Hindlimb muscle (tissue), 1 donor: ENCODE measurements at places on chromosomes 1 and 21.

DNA sequence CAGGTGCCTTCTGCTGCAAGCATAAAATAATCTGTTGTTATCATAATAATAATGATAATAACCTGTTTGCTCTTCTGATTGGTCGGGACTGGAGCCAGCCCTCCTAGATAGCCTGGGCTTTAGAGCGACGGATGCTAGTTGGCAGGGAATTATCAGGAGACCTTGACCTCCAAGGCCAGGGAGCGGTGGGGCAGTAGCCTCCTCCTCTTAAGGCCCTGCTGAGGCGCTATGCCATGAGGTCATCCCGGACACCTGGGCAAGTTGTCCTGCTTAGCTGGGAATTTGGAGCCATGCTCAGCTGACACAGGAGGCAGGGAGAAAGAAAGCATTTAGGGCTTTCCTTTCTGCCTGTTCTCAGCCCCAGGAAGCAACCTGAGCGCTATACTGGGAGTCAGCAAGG, 15.6 kb downstream of the C1orf115 start:
- no peak for DNase-seq

GRCh38 chr1:157600236-157600635, 2.4 kb upstream of the FCRL4 start:
- no peak for DNase-seq

- DNase-seq, result no peak
Measured at GRCh38 chr1:207004931-207005830, 27.4 kb downstream of the C1orf116 start.

GRCh38 chr1:167522246-167522645, 3.9 kb upstream of the CD247 start:
- DNase-seq, result no peak

GRCh38 chr1:246162560-246162959, 344.5 kb downstream of the SMYD3 start:
- no peak for DNase-seq

DNA sequence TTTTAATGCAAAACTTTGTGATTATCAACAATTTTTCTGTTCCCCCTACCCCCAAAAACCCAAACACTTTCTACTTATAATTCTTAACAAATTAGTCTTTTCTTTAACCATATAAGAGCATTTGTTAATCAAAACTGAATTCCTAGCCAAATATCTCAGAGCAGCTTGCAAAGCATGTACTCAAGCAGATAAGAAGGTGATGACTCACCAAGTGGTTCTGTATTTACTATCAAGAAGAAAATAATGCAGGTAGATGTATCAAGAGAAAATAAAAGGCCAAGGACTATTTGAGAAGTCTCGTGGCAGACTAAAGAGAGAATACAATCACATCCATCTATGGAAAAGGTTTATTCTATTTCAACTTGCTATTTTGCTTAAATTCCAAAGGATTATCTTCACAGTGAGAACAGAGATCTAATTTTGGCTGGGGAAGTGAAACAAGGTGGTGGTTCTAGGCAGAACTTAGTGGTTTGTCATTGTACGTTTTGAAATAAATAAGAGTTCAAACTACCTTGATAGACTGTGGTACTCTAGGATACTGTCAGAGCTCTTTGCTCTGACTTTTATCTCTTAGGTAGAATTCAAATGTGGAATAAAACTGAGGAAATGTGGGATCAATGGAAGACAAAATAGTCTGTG, 94.7 kb upstream of the NRIP1 start:
- DNase-seq, result no peak

GRCh38 chr1:36269408-36269838, 36.7 kb upstream of the SH3D21 start:
- DNase-seq, result no peak

DNA sequence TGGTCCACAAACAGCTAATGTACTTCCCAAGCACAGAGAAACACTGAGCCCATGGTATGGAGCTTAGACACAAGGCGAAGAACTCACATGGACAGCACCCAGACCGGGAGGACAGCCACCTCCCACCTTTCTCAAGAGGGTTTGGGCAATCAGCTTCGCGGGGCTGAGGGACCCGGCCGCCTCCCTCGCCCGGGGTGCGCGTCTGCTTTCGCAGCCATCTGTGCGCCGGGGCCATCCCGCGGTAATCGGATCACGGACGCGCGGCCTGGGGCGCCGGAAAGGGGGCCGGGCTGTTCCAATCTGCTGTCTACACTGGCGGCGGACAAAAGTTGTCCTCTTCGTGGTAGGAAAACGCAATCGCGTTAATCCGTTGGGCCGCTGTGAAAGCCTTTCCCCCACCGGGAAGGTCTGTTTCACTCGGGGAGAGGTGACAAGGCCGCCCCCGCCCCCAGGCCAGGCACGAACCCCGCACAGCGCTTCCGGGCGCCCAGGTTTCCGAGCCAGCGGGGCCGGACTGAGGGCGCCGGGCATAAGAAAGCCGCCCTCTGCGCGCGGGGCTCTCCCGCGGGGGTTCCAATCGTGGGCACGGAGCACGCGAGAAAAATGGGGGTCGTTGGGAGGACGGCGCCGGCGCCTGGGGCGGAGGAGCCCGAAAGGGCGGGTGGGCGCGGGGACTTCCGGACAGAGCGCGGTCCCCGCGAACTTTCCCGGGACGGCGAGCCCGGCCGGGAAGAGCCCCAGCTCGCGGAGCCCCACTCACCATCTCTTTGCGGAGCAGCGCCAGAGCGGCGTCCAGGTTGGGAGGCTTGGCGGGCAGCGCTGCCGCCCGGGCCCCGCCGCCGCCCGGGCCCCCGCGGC, 664 bp downstream of the FAM89A start:
- peak; percentile 56 for DNase-seq

DNA sequence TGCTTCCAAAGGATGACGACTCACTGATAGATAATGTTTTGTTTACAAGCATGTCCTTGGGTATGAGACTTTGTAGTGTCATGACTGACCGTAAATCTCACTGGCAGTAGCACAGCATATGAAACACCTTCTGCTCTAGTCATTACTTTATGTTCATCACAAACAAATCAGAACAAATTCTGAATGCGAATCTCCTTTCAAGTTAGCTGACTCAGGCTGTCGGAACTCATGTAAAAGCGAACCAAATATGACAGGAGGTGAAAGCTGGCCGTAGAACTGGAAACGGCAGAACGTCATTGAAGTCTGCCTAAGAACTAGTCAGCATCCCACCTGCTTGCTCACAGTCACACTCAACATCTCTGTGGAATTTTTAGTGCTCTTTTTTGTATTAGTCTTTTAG, 143.9 kb downstream of the RGS7 start:
- no peak for DNase-seq
